Cardiac septum (tissue), 1 donor: ENCODE measurements at places on chromosomes 3 and 15.

- DNase-seq = no peak
These were observed 11.6 kb downstream of the H1-8 start for GRCh38 chr3:129554356-129555152.

- DNase-seq = no peak
These were observed 33.1 kb upstream of the POLG start for GRCh38 chr15:89367485-89368451.

GRCh38 chr15:60901647-60902046 lies 327.5 kb downstream of the RORA start:
- no peak for DNase-seq

GRCh38 chr3:112781599-112781998 lies 65.1 kb downstream of the CD200R1L start:
- DNase-seq = no peak

DNA sequence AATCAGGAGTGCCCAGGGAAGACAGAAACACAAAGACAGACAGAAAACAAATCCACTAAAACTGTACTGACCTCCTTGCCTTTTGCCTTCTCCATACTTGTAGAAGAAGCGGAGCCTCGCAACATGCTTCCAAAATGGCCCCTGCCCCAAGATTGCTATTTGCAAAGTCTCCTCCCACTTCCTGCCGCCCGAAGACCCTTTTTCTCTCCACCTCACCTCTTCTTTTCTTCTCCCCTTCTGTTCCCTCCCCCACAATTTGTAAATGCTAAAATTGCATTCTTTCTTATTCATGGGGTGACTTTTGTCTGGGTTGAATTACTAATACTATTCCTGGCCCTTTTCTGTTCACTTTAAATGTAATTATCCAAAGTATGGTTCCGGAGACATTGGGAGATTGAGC lies at the start of gene DPPA4:
DPPA4 (minus strand) TSS at position 154 of the 400 bp plus-strand sequence; CDS start at position 125, 29 bp downstream.
- no peak for DNase-seq

- DNase-seq = peak; percentile 86
These were observed 376 bp downstream of the KPNA4 start for GRCh38 chr3:160564949-160565441.

DNA sequence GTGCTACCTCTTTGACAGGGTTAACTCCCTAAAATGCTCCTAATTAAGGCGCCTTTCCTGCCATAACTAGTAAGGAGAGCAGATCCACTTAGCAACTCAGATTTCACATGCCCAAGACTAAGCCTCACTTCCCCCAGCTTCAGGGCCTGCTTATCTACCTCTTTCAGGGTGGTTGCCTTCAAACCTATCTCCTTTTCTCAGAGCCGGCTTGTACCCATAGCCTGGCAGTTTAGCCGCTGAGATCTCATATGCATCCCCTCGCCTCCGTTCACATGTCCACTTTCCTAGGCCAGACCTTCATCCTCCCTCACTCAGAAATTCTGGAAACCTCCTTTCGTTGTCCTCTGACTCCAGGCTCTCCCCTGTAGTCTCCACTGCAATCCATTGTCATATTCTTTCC lies 1.0 kb upstream of the FSTL1 start:
- DNase-seq = no peak

GRCh38 chr15:64857421-64857820 lies 15.7 kb downstream of the PLEKHO2 start:
- no peak for DNase-seq

DNA sequence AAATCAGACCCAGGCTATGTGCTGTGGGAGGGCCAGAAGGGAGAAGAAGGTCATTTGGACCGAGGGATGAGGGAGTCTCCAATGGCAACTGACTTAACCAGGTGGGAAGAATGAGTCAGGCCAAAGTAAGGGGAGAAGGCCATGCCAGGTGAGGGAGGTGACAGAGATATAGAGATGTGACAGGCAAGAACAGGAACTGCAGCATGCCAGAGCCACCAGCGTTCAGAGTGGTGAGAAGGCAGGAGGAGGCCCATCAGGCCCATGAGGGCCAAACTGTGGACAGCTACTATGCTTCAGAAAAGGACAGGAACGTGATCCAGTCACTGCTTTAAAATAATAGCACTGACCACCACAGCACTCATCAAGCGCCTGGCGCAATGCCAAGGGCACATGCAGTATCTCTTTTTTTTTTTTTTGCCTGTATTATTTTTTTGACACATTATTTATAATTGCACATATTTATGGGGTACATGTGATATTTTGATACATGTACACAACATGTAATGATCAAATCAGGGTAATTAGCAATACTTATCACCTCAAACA lies 154.3 kb upstream of the IGF1R start:
- DNase-seq = no peak
